ENCODE measurements at places on chromosomes 1 and 21. TPM values are rescaled to one million over a fixed set of nuclear protein-coding genes. Genes with fewer than 3 reads are reported as not detected.
A peak's percentile ranks its signal among the peaks of the same experiment; 100 is the strongest.

DNA sequence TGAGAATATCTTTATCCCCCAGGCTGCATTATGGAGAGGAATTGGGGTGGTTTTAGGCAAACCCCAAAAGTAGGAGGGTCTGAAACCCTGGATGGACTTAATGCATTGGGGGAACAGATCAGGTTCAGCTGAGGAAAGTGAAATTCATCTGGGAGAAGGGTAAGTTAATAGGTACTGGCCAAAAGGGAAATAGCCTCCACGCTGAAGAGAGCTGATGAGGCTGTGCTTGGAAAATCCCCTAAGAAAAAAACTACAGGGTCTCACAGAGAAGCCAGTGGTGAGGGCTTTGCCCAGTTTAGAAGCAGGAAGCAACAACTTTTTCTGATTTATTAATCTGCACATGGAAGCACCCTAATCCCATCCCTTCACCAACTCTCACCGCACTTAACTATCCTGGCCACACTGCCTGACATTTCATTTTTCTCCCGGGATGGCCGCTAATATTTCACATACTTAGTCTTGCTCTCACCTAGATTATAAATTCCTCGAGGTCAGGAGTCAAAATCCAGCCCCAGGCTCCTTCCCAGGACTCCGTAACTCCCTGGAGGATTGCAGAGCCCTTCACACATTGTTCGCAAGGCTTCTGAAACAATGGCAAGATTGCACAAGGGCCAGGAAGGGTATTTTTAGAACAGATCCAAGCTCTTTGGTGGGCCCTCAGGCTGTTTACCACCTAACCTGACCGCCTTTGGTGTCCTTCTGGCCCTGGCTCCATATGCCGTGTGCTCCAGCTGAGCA, 60.9 kb upstream of the TARBP1 start:
- no peaks in the 10 kb centered on the region for H3K36me3 ChIP-seq
- no peak overlapping the region for H3K4me3 ChIP-seq
- peaks cover 12% of the 10 kb centered on the region for H3K4me1 ChIP-seq
- no peaks in the 10 kb centered on the region for H3K27me3 ChIP-seq
- no peak overlapping the region for H3K27ac ChIP-seq

- H3K4me3 ChIP-seq: no peak overlapping the region
- DNase-seq: peak; percentile 61
- H3K4me1 ChIP-seq: peaks cover 41% of the 10 kb centered on the region
Measured at GRCh38 chr1:44707112-44707881, 23.7 kb downstream of the RNU5D-1 start.

- H3K27ac ChIP-seq: no peak overlapping the region
- DNase-seq: no peak
Measured at GRCh38 chr1:96968983-96969382, 247.4 kb downstream of the PTBP2 start.

KCNA2 gene
- not detected for total RNA-seq

- no peak overlapping the region for H3K27ac ChIP-seq
- no peaks in the 10 kb centered on the region for H3K27me3 ChIP-seq
Measured at GRCh38 chr21:34331726-34332125, 32.1 kb upstream of the KCNE2 start.

DNA sequence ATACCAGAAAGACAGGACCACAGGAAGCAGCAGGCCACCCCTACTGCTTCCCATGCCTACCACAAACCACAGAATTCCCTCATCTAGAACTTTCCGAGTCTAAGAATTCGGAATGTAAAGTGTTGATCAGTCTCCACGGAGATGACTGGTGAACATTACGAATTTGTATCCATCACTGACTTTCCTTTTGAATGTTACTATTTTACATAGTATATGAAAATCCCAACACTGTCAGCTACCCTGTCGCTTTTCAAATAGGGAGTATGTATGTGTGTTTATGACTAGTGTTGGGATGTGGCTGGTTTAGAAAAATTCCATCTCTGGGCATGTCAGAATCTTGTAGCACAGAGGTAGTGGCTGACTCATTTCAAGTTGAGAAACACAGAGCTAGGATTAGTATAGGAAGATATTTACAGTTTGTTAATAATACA, 118.2 kb downstream of the COQ8A start:
- no peak overlapping the region for H3K4me3 ChIP-seq
- no peak overlapping the region for H3K27ac ChIP-seq
- H3K27me3 ChIP-seq: no peaks in the 10 kb centered on the region
- no peaks in the 10 kb centered on the region for H3K4me1 ChIP-seq
- no peaks in the 10 kb centered on the region for H3K36me3 ChIP-seq
- no peak for DNase-seq

MRTO4 gene
- total RNA-seq: 79.3 TPM

SNX27 gene
- 42.2 TPM for total RNA-seq

LHX8 gene
- total RNA-seq: not detected

LTN1 gene
- 8.7 TPM for total RNA-seq

DNA sequence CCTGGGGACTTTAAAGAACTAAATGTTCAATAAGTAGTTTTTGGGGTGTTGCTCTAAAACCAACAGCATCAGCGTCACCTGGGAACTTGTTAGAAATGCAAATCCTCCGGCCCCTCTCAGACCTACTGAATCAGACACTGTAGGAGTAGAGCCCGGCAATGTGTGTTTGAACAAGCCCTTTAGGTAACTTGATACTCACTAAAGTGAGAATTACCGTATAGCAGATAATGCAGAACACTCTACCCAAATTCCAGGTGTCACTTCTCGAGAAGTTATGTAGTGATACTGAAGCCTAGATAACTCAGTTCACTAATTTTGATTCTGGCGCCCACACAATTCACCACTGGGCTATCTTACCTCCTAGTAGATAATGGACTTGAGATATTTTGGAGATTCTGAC, 3.7 kb upstream of the DPT start:
- DNase-seq: no peak
- H3K27ac ChIP-seq: no peak overlapping the region
- H3K36me3 ChIP-seq: no peaks in the 10 kb centered on the region
- H3K4me1 ChIP-seq: no peaks in the 10 kb centered on the region

VHLL gene
- not detected for total RNA-seq

- no peak for DNase-seq
- H3K4me1 ChIP-seq: no peaks in the 10 kb centered on the region
- no peak overlapping the region for H3K4me3 ChIP-seq
- H3K27me3 ChIP-seq: peaks cover 26% of the 10 kb centered on the region
Measured at GRCh38 chr1:29684141-29684540, 447.8 kb downstream of the PTPRU start.

DNA sequence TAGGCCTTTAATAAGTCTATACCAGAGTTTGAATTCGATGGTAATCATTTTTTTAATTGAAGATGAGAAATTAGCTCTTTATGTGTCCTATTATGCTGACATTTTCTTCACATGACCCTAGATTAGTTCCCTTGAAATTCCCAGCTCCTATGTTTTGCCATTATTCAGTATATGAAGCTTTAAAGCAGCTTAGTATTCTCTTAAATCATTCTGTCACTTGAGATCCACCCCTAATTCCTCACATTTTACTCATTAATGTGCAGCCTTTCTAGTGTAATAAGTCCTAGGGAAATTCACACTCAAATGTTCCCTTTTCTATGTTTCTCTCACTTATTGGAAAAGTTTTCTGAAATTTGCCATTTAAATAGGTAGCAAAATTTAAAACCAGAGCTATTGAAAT, 704.5 kb upstream of the B3GALT2 start:
- H3K27me3 ChIP-seq: no peaks in the 10 kb centered on the region
- H3K4me3 ChIP-seq: no peak overlapping the region
- H3K4me1 ChIP-seq: no peaks in the 10 kb centered on the region

DNA sequence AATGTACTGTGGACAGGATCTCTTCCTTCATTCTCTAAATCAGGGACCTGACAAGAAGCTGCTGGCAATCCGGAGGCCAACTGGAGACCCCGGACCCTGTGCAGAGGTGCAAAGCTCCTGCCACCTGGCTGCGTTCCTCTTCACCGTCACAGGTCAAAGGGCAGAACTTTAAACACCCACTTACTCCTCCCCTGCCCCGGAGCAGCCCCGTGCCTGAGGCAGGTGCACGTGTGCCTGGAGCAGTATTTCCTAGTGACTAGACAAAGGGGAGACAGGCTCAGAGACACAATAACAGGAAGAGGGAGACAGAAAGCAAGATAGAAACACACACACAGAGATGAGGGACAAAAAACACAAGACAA, 6.6 kb upstream of the PIGC start:
- H3K27me3 ChIP-seq: no peaks in the 10 kb centered on the region
- H3K4me1 ChIP-seq: peaks cover 20% of the 10 kb centered on the region
- DNase-seq: no peak
- no peaks in the 10 kb centered on the region for H3K36me3 ChIP-seq
- no peak overlapping the region for H3K27ac ChIP-seq
- no peak overlapping the region for H3K4me3 ChIP-seq

BRDT gene
- not detected for total RNA-seq

GRCh38 chr1:11767922-11768704, 6.1 kb downstream of the C1orf167 start:
- DNase-seq: no peak
- H3K36me3 ChIP-seq: no peaks in the 10 kb centered on the region
- H3K4me1 ChIP-seq: peaks cover 4% of the 10 kb centered on the region
- no peaks in the 10 kb centered on the region for H3K27me3 ChIP-seq
